NK-92 treated with Interleukin-12 subunit alpha and Interleukin-12 subunit beta, amount 100 ng/mL, for 24 hours (cell line): ENCODE measurements at places on chromosomes 2 and 18.

GRCh38 chr2:44596537-44597320 lies 235.0 kb downstream of the CAMKMT start:
- no peak for DNase-seq

- DNase-seq, result no peak
Measured at GRCh38 chr2:124978597-124978996, 953.5 kb downstream of the CNTNAP5 start.

- DNase-seq, result no peak
Measured at GRCh38 chr2:79114797-79115494, 5.3 kb upstream of the REG1A start.

GRCh38 chr2:120542911-120543527 lies 192.6 kb upstream of the GLI2 start:
- DNase-seq, result no peak

DNA sequence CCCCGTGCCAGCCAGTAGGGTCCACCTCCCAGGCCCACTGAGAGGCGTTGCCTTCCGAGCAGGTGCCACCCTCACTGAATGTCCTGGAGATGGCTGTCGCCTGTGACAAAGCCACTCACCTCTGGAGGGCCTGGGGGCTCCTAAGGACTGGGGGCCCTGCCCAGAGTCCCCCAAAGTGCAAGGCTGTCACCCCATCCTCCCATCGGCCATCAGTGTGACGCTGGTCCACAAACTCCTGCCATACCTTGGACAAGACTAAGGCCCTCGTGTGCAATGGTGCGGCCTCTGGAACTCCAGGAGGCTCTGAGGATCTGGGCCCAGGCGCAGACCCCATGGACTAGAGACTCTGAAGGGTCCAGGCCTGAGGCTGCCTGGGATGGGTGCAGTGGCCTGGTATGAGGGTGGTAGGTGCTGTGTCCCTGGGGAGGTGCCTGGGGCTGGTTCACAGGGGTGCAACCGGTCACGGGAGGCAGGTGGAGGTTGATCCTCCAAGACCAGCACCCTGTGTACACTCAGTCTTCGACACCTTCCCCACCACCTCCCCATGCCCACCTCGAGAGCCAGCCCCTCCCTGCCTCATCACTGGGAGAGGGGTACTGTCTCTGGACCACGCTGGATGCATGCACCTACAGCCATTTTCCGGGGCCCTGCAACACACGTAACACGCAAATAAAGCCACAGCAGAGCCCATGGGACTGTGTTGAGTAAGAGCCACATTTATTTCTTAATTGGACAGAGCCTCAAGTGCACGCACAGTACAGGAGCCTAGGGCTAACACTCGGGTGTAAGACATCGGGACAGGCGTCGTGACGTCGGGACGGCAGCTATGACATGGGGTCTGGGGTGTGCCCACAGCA lies 21.6 kb downstream of the AQP12A start:
- no peak for DNase-seq

DNA sequence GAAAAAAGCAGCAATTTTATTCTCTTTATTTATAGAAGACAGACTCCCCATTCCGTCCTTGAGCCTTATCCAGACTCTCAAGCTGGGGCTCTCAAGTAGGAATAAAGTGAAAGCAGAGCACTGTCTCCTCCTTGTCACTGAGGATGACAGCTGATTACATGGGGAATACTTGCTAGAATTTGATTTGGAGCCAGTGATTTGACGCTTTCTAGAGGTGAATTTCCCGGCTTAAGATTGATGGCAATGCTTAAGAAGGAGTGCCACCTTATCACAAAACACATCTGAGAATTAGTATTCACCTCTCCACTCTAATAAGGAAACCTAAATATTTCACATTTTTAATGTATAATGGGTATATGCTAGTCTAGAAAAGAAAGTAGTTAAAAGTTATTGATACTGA lies 135.4 kb upstream of the SLC39A10 start:
- no peak for DNase-seq

- DNase-seq, result no peak
Measured at GRCh38 chr2:28758459-28758858, 6.8 kb downstream of the PPP1CB start.

- DNase-seq, result no peak
Measured at GRCh38 chr18:57995331-57995730, 48.7 kb upstream of the NEDD4L start.

DNA sequence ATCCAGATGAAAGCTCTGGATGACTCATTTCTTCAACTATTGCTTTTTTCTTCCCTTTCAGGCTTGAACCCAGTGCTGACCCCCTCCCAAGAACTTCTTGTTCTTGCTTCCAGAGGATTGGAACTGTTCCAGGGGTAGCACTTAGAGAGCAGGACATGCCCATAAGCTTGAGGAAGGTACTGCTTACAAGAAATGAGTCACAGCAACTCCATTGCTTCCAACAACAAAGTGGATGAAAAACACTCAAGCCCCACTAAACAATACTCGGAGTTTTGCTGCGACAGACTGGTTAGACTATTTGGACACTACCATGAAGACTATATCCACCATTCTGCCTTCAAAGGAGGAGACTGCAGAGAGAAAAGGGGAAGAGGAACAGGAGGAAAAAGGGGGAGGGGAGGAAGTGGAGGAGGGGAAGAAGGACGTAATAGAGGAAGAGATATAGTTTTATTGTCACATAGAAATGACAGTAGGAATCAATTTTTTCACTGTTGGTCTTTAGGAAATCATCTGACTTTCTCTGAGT lies 1.6 kb upstream of the EPC2 start:
- no peak for DNase-seq

DNA sequence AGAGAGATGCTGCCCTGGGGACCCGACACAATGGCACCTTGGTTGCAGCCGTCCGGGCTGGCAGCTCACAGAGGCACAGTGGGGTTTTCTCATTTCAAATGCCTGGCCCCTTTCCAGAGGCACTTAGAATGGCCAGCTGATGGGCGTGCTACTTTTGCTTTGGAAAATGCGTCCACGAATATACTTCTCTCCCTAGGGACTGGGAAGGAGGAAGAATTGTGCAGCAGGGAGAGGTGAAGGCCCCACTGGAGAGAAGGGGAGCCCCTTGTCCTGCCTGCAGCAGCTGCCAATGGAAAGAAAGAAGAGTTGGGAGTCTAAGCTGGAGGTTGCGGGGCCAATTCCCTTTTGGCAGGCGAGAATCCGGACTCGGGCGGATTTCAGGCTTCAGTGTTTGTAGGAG lies 1.1 kb upstream of the MAL start:
- DNase-seq, result no peak

GRCh38 chr2:121910139-121910538 lies 154.7 kb downstream of the TSN start:
- no peak for DNase-seq

- no peak for DNase-seq
Measured at GRCh38 chr2:10030311-10030736, 13.0 kb upstream of the KLF11 start.

DNA sequence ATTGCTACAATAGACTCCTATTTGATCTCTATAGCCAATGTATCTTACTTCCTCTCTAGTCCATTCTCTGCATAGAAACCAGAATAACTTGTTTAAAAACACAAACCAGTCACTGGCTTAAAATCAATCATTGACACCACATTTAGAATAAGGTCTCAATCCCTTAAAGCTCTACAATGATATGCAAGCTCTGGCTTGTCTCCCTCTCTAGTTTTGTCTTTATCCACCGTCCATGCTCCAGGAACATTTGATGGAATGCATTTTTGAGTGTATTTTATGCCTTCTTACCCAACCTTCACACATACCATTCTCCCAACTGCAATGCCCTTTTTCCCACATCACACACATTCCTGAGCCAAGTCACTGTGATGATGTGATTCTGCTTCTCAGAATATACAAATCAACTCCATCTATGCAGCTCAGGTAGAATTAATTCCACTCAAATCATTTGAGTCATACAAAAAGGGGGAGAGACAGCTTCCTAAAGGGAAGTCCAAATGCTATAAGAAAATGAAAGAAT lies 1107.2 kb downstream of the DPP10 start:
- no peak for DNase-seq

GRCh38 chr2:45069684-45070083 lies 60.4 kb upstream of the SIX2 start:
- DNase-seq, result no peak

DNA sequence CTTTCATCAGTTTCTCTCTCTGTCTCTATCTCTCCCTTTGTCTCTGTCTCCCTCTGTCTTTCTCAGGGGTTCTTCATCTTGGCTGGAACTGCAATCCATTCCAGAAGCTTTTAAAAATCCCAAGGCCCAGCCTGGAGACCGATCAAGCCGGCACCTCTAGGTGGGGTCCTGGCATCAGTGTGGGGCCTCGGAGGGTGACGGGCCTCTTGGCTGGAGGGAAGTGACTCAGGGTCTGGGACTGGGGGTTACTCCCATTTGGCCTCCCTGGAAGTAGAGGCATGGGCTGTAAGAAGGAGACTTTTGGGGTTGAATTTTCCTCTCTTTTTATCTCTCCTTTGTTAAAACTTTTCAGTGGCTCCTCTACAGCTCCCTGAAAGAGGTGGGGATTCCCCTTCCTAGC lies 52.8 kb upstream of the OTOF start:
- no peak for DNase-seq

GRCh38 chr2:130766037-130766436 lies 10.7 kb downstream of the AMER3 start:
- DNase-seq, result no peak

- no peak for DNase-seq
Measured at GRCh38 chr18:62682371-62682770, 33.0 kb upstream of the PHLPP1 start.

GRCh38 chr2:72828840-72829507 lies 3.1 kb upstream of the EXOC6B start:
- no peak for DNase-seq

GRCh38 chr18:55982992-55983391 lies 395.0 kb upstream of the TCF4 start:
- no peak for DNase-seq

DNA sequence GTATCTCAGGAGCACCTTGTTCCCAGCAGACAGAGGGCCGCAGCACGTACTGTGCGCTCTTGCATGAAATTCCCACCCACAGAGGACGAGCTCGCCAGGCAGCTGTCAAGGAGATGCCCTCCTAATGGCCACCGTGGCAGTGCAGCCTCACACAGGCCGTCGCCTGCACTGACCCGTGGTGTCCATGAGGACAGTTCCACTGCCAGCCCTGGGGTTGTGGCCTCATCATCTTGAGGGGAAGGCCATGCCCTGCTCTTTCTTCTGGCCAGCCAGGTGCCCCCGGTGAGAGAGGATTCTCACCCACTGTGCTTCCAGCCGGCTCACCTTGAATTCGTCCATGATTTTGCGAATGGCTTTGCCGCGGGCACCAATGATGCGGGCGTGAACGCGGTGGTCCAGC lies 42.0 kb downstream of the ANO7 start:
- no peak for DNase-seq

- no peak for DNase-seq
Measured at GRCh38 chr2:173126819-173127218, 51.2 kb downstream of the MAP3K20 start.

- no peak for DNase-seq
Measured at GRCh38 chr2:118498943-118499342, 348.5 kb downstream of the EN1 start.

GRCh38 chr2:20288642-20289340 lies 61.9 kb downstream of the PUM2 start:
- no peak for DNase-seq
